CD4-positive, alpha-beta T cell treated with Interleukin-4 for 1 hour (primary cell): ENCODE measurements at places on chromosomes 5 and 9.

GRCh38 chr9:88076286-88077070 lies 61.8 kb downstream of the SPATA31C2 start:
- DNase-seq, result no peak

DNA sequence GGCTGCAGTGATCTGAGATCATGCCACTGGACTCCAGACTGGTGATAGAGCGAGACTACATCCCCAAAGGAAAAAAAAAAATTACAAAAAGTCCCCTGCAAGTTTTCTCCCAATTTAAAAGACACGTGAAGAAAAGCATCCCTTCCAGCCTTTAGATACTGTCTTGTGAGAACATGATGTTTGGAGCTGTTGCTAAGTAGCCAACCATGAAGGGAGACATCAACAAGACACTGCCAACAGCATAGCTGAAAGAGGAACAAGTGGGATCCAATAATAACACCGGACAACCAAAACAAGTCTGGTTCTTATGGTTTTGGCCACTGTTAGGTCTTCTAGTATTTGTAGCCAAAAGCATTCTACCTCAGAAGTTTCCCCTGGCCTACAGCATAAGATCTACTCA lies 118.9 kb upstream of the CCDC180 start:
- no peak for DNase-seq

- no peak for DNase-seq
Observed at GRCh38 chr5:96958977-96959376, 23.1 kb downstream of the LNPEP start.

DNA sequence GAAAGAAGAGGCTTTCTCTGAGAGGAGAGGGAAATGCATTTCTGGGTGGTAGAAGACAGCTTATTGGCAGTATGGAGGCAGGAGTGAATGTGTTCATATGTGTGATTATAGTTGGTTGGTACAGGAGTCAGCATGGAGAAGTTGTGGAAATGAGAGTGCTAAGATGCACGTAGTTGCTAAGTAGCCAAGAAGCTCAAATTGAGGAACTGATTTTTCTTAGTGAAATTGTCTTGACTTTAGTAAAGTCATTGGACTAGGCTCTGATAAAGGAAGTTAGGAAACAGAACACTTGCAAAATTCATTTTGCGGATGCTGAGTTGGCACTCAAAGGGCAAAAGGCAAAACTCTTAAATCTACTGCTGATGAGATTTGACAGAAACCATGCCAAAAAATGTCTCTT lies 158.9 kb upstream of the VCAN start:
- peak; percentile 20 for DNase-seq

DNA sequence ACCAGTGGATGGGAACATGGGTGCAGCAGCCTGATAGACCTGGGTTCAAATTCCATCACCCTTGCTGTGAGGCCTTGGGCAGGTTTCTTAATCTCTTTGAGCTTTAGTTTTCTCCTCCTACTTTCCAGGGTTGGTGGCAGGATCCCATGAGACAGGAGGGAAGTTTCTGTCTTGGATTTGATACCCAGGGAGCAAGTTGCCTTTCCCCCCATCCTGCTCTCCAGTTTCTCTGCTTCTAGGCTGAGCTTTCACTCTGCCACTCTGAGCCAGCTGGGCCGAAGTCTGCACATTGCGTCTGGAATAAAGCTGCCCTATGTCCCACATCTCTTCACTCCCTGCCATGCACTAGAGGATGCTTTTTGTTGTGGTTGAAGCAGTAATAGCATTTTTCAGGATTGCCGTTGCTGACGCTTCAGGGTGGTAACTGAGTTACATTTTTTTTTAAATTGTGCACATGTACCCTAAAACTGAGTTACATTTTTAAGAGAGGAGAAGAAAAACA lies 40.5 kb upstream of the ANGPTL2 start:
- DNase-seq, result no peak

GRCh38 chr5:61440596-61440995 lies 108.5 kb downstream of the ZSWIM6 start:
- DNase-seq, result no peak

GRCh38 chr9:33227008-33227398 lies 13.0 kb upstream of the SPINK4 start:
- peak; percentile 13 for DNase-seq

DNA sequence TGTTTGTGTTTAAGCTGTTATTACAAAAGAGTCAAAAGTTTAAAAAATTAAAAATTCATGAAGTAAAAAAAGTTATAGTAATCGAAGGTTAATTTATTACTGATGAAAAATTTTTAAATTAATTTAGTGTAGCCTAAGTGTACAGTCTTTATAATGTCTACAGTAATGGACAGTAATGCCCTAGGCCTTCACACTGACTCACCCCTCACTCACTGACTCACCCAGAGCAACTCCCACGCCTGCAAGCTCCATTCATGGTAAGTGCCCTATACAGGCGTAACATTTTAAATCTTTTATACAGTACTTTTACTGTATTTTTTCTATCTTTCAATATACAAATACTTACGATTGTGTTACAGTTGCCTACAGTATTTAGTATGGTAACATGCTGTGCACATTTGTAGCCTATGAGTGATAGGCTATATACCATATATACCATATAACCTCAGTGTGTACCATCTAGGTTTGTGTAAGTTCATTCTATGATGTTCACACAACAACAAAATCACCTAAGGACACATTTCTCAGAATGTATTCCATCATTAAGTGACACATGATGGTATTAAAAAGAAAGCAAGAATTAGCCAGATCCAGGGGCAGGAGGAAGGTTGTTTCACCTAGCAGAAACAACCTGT lies 40.1 kb downstream of the DCAF10 start:
- DNase-seq, result no peak

GRCh38 chr5:63128018-63128417 lies 549.4 kb downstream of the LRRC70 start:
- no peak for DNase-seq

- DNase-seq, result no peak
Observed at GRCh38 chr5:135310328-135310989, 88.6 kb downstream of the MACROH2A1 start.

GRCh38 chr9:119337573-119337972 lies 31.7 kb downstream of the BRINP1 start:
- no peak for DNase-seq
